Kidney (tissue), 22 donors: ENCODE measurements at places on chromosomes 7 and 10. TPM values are rescaled to one million over a fixed set of nuclear protein-coding genes. Genes with fewer than 3 reads are reported as not detected.

Gene STAG3
- total RNA-seq, result 3.7 TPM

GRCh38 chr10:122853665-122854313 is 8.1 kb upstream of the CUZD1 start:
- no peaks in the 10 kb centered on the region for H3K27me3 ChIP-seq
- no peak overlapping the region for H3K27ac ChIP-seq
- peaks cover 3% of the 10 kb centered on the region for H3K4me1 ChIP-seq
- H3K36me3 ChIP-seq, result no peaks in the 10 kb centered on the region
- H3K4me3 ChIP-seq, result no peak overlapping the region
- no peak for DNase-seq

Gene NUDCD3
- 97.7 TPM for total RNA-seq

GRCh38 chr10:86698207-86698940 is 30.1 kb downstream of the LDB3 start:
- DNase-seq, result peak; percentile 43
- H3K27me3 ChIP-seq, result no peaks in the 10 kb centered on the region
- H3K4me3 ChIP-seq, result no peak overlapping the region
- no peaks in the 10 kb centered on the region for H3K36me3 ChIP-seq
- no peak overlapping the region for H3K27ac ChIP-seq

GRCh38 chr10:60430017-60430416 is 40.3 kb upstream of the ANK3 start:
- no peaks in the 10 kb centered on the region for H3K36me3 ChIP-seq
- no peak overlapping the region for H3K27ac ChIP-seq
- H3K4me1 ChIP-seq, result no peaks in the 10 kb centered on the region
- no peak for DNase-seq

DNA sequence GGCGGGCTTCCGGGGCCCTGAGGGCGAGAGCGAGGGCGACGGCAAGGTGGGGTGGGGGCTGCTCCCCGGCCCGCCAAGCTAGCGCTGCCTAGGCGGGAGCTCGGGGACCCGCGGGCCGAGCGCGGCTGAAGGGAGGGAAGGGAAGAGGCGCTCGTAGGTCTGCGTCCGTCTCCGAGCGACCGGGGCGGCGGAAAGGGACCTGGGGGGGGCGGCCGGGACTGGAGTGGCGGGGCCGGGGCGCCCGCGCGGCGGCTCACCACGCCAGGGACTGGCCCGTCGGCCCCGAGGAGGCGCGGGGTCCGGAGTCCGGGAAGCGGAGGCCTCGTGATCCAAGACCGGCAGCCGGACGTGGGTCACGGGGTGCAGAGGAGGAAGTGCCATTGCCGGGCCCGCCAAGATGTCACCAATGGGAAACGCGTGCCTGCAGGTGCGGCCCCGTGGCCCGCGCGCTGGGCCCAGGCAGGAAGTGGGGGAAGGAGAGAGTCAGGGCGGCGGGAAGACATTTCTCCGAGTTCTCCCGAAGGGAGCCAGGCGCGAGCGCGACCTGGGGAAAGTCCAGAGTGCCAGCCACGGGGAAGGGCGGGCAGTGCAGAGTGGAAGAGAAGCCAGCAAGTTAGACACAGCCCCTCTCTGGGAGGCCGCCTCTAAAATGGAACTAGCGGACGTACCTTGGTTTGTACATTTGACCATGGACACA is 11.9 kb downstream of the HNRNPF start:
- H3K4me3 ChIP-seq, result peak overlapping the region; percentile 86
- H3K27me3 ChIP-seq, result no peaks in the 10 kb centered on the region
- H3K4me1 ChIP-seq, result peaks cover 13% of the 10 kb centered on the region

DNA sequence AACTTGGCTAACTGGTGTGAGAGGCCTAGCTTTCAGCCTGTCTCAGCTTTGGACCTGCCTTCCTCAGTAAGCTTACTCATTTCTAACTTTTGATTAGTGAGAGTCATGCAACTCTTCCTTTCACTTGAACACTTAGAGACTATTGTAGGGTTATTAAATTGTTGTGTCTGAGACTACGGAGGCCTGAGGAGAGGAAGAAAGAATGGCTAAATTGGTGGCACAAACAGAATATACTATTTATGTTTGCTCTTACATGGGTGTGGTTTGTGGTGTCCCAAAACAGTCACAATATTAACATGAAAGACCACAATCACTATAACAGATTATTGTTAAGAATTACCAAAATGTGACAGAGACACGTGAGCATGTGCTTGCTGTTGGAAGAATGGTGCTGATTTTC is 82.1 kb downstream of the TRIM24 start:
- H3K4me1 ChIP-seq, result no peaks in the 10 kb centered on the region
- H3K4me3 ChIP-seq, result no peak overlapping the region
- H3K36me3 ChIP-seq, result peaks cover 13% of the 10 kb centered on the region
- no peaks in the 10 kb centered on the region for H3K27me3 ChIP-seq

Gene NUTM2E
- total RNA-seq, result 0.16 TPM

DNA sequence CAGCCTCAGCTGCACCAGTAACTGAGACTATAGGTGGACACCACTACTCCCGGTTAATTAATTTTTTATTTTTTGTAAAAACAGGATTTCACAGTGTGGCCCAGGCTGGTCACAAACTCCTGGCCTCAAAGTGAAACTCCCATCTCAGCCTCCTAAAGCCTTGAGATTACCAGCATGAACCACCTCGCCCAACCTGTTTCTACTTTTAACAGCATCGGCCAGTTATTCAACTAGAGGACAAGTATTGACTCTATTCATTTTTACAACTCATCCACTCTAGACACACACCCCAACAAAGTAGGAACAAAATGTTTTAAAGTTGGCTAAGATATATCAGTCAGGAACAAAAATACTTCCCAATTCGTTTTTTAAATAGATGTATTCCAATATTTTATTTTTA is 334.8 kb downstream of the PARD3 start:
- H3K4me3 ChIP-seq, result no peak overlapping the region
- H3K36me3 ChIP-seq, result no peaks in the 10 kb centered on the region
- H3K27ac ChIP-seq, result no peak overlapping the region
- no peaks in the 10 kb centered on the region for H3K4me1 ChIP-seq
- DNase-seq, result no peak

Gene TSPAN33
- total RNA-seq, result 54.9 TPM

Gene C10orf53
- total RNA-seq, result not detected

- H3K27ac ChIP-seq, result no peak overlapping the region
- peaks cover 2% of the 10 kb centered on the region for H3K4me1 ChIP-seq
- no peak overlapping the region for H3K4me3 ChIP-seq
- H3K27me3 ChIP-seq, result no peaks in the 10 kb centered on the region
Measured at GRCh38 chr7:144725070-144725469, 110.8 kb downstream of the TPK1 start.

GRCh38 chr7:75817116-75817515 is 3.5 kb upstream of the CCL24 start:
- H3K4me3 ChIP-seq, result no peak overlapping the region
- H3K27ac ChIP-seq, result no peak overlapping the region
- H3K4me1 ChIP-seq, result no peaks in the 10 kb centered on the region
- no peak for DNase-seq
- H3K27me3 ChIP-seq, result no peaks in the 10 kb centered on the region
- H3K36me3 ChIP-seq, result no peaks in the 10 kb centered on the region

Gene TFPI2
- total RNA-seq, result 42.5 TPM

Gene PRSS37
- total RNA-seq, result not detected

Gene PTN
- total RNA-seq, result 12.0 TPM

DNA sequence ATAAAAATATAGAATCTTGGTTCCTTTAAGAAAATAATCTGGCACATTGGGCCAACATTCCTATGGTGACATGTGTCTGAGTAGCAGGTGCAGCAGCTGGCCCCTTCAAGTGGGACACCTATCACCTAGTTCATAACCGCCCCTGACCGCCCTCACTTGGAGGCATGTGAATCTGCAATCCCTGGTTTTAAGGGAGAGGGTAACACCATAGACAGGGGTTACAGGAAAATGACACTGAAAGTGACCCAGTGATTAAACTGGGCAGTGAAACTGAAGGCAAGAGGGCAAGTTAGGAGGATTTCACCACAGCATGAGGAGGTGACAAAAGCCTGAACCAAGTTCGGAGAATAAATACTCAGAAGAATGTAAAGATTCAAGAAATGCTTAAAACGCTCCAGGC is 1.1 kb downstream of the RSU1 start:
- H3K4me1 ChIP-seq, result peaks cover 3% of the 10 kb centered on the region
- DNase-seq, result no peak
- H3K36me3 ChIP-seq, result no peaks in the 10 kb centered on the region
- H3K27me3 ChIP-seq, result no peaks in the 10 kb centered on the region

GRCh38 chr7:2787251-2787951 is 56.7 kb downstream of the GNA12 start:
- no peak overlapping the region for H3K4me3 ChIP-seq
- no peak overlapping the region for H3K27ac ChIP-seq
- H3K36me3 ChIP-seq, result peaks cover 3% of the 10 kb centered on the region
- no peaks in the 10 kb centered on the region for H3K4me1 ChIP-seq
- no peaks in the 10 kb centered on the region for H3K27me3 ChIP-seq
- no peak for DNase-seq

DNA sequence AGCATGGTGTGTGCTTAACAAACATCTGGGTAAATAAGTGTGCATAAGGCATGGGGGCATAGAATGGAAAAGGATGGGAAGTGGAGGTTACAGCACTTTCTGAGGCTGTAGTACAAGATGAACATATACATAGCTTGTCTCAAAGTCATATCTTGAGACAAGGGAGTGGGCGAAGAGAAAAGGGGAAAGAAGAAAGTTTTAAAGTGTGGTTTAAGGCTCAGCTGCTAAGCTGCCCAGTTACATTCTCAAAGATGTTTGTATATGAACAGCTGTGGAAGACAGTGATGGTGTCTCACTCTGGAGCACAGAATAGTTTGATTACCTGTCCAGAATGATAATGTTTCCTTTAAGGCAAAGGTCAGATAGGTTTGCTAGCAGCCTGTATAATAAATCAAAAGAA is 61.9 kb upstream of the LANCL2 start:
- no peaks in the 10 kb centered on the region for H3K27me3 ChIP-seq
- no peak for DNase-seq
- no peaks in the 10 kb centered on the region for H3K4me1 ChIP-seq
- H3K27ac ChIP-seq, result no peak overlapping the region
- H3K36me3 ChIP-seq, result no peaks in the 10 kb centered on the region

GRCh38 chr10:3293581-3294431 is 121.2 kb upstream of the PITRM1 start:
- no peaks in the 10 kb centered on the region for H3K36me3 ChIP-seq
- no peaks in the 10 kb centered on the region for H3K27me3 ChIP-seq
- H3K27ac ChIP-seq, result no peak overlapping the region
- H3K4me3 ChIP-seq, result no peak overlapping the region
- H3K4me1 ChIP-seq, result no peaks in the 10 kb centered on the region

Gene SLIT1
- total RNA-seq, result 0.35 TPM

- H3K4me3 ChIP-seq, result no peak overlapping the region
- H3K36me3 ChIP-seq, result no peaks in the 10 kb centered on the region
- no peak overlapping the region for H3K27ac ChIP-seq
- H3K4me1 ChIP-seq, result no peaks in the 10 kb centered on the region
Measured at GRCh38 chr7:29892231-29892630, 85.9 kb downstream of the WIPF3 start.

GRCh38 chr7:92767437-92767836 is 68.9 kb downstream of the CDK6 start:
- H3K36me3 ChIP-seq, result no peaks in the 10 kb centered on the region
- H3K4me3 ChIP-seq, result no peak overlapping the region
- no peaks in the 10 kb centered on the region for H3K27me3 ChIP-seq
- peaks cover 8% of the 10 kb centered on the region for H3K4me1 ChIP-seq

DNA sequence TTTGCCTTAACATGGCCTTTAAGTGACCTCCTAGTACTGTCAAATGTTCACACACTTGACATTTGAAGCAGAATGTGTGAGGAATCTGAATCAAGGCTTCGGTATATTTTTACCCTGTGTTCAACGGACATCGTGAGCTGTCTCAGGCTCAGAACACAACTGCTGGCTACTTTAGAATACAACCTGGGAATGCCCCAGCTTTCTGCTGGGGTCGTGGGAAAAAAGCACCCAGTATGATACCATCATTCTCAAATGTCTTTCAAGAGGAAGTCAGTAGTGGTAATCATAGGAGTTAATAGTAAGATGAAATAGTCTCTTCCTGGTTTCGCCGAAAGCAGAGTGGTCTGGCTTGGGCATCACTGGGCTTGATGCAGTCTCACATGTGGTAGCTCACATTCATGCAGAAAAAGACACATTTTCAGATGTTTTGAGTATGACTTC is 67.2 kb downstream of the CREB5 start:
- H3K27me3 ChIP-seq, result no peaks in the 10 kb centered on the region
- no peak overlapping the region for H3K27ac ChIP-seq
- H3K4me1 ChIP-seq, result no peaks in the 10 kb centered on the region
- no peaks in the 10 kb centered on the region for H3K36me3 ChIP-seq
- DNase-seq, result no peak

Gene HABP2
- total RNA-seq, result 25.6 TPM

- no peaks in the 10 kb centered on the region for H3K27me3 ChIP-seq
- H3K4me1 ChIP-seq, result no peaks in the 10 kb centered on the region
- no peaks in the 10 kb centered on the region for H3K36me3 ChIP-seq
- no peak overlapping the region for H3K4me3 ChIP-seq
- DNase-seq, result no peak
Measured at GRCh38 chr7:15215616-15216015, 313.1 kb upstream of the DGKB start.

DNA sequence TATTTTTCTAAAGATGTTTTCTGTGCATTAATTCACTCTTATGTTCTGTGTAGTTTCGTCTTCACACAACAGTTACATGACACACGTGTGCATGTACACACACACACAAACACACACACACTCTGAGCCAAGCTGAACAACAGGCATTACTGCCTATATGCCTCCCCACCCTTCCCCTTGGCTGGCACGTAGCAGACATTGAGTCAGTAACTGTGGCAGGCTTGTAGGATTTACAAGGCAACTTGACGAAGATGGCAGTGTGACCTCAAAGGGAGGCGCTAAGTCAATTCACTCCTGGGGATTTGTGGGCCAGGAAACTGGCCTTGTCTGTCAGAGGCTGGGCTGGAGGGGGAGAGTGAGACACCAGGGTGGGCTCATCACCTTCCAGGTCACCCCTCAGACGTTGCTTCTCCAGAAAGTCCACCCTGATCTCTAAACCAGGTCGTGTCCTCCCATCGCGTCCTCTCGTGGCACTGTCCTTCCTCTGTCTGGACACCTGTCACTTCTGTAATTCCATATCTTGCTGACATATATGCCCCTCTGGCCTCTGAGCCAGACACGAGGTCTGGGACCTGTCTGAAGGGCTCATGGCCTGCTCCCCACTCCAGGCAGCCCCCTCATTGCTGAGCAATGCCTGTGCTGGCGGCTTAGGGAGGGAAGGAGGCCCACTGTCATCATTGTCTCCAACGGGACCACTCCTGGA is 41.1 kb upstream of the INPP5A start:
- H3K27ac ChIP-seq, result no peak overlapping the region
- H3K4me1 ChIP-seq, result no peaks in the 10 kb centered on the region
